ENCODE measurements at places on chromosomes 6 and 20.

DNA sequence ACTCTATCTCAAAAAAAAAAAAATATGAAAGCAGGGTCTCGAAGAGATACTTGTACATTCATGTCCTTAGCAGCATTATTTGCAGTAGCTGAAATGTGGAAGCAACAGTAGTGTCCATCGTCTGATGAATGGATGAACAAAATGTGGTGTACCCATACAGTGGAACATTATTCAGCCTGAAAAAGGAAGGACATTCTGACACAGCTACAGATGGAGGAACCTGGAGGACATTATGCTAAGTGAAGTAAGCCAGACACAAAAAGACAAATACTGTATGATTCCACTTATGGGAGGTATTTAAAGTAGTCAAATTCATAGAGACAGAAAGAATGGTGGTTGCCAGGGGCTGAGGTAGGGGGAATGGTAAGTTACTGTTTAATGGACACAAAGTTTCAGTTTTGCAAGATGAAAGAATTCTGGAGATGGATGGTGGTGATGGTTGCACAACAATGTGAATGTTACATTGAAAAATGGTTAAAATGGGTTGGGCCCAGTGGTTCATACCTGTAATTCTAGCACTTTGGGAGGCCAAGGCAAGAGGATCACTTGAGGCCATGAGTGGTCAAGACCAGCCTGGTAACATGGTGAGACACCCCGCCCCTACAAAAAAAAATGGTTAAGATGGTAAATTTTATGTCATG, 11.8 kb upstream of the TULP1 start:
- no peak for DNase-seq

DNA sequence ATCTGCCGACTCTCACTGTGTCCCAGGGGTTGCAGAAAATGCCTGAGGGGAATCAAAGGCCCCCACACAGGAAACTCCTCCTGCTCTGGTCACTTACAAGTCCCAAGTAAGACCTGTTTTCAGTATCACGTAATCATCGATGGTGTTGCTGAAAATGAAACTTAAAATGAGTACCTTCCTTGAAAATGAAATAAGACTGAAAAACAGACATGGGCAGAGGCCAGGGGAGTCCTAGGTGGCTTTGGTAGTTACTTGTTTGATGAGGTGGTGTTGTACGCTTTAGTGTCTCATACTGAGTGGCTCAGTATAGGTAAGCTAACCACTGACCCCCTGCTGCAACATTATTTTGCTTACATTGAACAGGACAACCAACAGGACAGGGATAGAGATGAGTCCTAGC, 43.0 kb upstream of the SYNCRIP start:
- no peak for DNase-seq

GRCh38 chr6:41367700-41368099, 32.3 kb downstream of the NCR2 start:
- peak; percentile 36 for DNase-seq

GRCh38 chr6:12801141-12801540, 84.6 kb downstream of the PHACTR1 start:
- DNase-seq = no peak

GRCh38 chr6:135181333-135182070, 394 bp downstream of the MYB start:
- no peak for DNase-seq

GRCh38 chr20:8342391-8342790, 210.3 kb downstream of the PLCB1 start:
- no peak for DNase-seq

GRCh38 chr20:47559141-47559540, 57.5 kb downstream of the NCOA3 start:
- no peak for DNase-seq

DNA sequence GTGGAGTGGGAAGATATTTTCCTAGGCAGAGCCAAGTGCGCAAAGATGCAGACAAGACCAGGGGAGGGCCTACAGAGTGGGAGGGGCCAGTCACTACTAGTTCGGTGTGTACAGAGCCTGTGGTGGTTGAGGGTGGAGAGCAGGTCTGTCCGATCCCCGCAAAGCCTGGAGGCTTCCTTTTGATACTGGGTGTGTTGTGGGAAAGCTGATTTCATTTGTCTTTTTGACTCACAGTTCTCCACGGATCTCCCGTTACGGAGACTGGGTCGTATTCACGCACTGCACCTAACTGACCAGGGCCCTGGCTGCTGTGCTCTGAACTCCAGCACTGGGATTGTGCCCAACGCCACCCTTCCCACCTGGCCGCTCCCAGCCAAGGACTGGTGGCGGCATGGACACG, 1.4 kb upstream of the TIAM2 start:
- no peak for DNase-seq

GRCh38 chr20:24578567-24579415, 109.4 kb downstream of the SYNDIG1 start:
- DNase-seq = no peak

- DNase-seq = no peak
Observed at GRCh38 chr6:6722195-6722594, 133.7 kb downstream of the LY86 start.

DNA sequence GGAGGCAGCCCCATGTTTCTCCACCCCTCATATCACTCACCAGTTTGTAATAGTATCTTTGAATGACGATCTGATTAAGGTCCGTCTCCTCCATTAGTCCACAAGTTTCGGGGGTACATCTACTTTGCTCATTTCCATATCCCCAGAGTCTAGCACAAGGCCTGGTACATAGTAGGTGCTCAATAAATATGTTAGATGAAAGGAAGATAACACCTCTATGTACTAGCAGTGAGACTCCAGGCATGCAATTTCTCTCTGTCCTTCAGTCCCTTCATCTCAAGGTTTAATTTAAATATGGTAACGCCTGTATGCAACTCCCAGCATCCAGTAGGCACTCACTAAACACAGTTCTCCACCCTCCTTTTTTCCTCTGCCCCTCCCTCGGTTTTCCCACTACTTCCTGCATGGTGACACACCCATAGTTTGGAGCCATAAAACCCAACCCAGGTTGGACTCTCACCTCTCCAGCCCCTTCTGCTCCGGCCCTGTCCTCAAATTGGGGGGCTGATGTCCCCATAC, 461 bp upstream of the HNF4A start:
- DNase-seq = no peak

- peak; percentile 9 for DNase-seq
Observed at GRCh38 chr20:35145141-35145564, 2.0 kb downstream of the EDEM2 start.

DNA sequence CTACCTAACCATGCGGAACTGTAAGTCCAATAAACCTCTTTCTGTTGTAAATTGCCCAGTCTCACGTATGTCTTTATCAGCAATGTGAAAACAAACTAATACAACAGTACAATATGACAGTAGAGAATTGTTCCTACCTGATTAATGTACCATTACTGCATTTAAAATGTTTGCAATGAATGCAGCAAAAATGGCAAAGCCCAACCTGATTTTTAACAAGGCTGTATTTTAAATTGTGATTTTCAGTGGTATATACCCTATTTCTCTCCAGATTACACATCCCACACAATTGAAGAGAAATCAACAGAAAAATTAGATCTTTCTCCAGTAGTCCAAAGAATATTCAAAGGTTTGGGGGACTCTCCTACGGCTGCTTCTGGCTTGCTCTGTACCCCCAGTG, 3.3 kb upstream of the PCSK2 start:
- DNase-seq = no peak

DNA sequence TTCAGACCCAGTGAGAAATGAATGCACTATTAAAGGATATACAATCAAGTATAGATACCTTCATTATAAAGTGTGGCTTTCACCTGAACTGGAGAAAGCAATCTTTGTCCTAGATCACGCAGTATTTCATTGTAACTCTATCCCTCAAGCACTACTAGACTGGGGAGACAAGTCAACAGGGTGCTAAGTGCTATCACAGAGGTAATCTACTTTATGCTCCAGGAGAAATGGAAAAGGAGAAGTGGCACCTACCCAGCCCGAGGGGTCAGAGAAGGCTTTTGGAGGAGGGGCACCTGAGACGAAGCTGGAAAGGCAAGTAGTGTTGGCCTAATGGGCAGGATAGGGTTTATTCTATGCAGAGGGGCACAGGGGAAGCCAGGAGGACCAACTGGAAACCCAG, 17.1 kb downstream of the ZHX3 start:
- DNase-seq = peak; percentile 44

DNA sequence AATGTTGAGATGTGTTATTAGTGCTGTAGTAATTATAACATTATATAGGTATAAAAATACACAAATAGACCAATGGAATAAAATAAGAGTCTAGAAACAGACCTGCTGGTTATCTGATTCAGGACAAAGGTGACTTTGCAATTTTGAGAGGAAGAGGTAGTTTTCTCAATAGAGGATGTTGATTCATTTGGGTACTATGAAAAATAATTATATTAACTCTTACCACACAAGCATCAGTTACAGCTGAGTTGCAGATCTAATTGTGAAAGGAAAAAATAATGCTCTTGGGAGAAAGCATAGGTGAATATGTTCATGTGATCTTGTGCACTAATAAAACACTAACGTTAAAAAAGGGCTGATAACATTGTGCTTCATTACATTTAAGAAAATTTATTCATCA, 103.0 kb downstream of the BCKDHB start:
- DNase-seq = no peak

- no peak for DNase-seq
Observed at GRCh38 chr20:48687117-48687800, 140.5 kb downstream of the PREX1 start.

- DNase-seq = no peak
Observed at GRCh38 chr6:34070315-34071135, 75.4 kb downstream of the GRM4 start.

DNA sequence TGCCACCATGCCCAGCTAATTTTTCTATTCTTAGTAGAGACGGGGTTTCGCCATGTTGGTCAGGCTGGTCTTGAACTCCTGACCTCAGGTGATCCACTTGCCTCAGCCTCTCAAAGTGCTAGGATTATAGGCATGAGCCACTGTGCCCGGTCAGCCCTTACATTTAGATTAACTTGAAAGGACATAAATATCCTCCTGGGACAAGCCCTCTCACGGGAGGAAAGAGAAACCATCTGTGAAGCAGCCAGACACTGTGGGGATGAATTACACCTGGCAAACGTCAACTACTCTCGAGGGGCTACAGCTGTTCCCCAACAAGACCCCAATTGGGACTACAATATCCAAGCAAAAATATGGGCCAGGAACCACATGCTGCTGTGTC, 32.7 kb upstream of the SAMHD1 start:
- no peak for DNase-seq

DNA sequence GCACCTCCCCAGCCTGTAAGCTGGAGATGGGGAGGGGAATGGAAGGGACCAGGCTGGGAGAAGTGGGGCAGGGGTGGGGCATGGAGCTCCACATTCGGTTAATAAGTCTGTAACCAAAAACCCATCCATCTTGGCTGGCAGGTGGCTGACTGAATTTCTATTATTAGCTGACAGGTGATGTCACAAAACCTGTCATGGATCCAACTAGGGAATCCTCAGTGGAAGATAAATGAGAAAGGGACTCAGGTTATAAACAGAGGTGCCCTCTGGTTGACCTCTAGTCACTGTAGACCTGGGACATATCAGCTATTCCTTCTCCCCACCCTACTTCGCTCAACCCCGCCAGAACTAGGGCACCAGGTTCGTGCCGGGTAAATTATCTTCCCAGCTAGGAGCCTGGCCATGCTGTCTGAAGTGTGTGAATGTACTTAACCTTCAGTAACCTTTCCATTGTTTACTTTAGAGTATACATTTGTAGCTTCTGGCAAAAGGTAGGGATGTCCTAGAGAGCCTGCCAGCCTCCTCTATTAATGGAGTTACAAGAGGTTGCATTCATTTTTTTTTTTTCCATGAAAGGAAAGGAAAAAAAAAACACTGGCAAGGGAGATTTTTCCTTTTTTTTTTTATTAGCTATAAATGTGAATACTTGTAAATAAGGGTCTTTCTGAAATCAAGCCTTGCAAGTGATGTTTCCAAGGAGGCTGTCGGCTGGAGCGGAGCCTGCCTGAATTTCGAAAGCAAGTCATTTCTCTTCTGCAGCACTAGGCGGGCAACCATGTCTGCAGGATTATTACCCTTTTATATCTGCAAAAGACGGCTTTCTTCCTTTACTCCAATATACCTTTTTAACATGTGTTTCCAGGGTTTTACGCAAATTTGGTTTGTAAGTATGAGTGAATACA, 135.9 kb downstream of the TMEM242 start:
- peak; percentile 81 for DNase-seq

GRCh38 chr6:63904650-63905248, 269.1 kb downstream of the PHF3 start:
- no peak for DNase-seq

DNA sequence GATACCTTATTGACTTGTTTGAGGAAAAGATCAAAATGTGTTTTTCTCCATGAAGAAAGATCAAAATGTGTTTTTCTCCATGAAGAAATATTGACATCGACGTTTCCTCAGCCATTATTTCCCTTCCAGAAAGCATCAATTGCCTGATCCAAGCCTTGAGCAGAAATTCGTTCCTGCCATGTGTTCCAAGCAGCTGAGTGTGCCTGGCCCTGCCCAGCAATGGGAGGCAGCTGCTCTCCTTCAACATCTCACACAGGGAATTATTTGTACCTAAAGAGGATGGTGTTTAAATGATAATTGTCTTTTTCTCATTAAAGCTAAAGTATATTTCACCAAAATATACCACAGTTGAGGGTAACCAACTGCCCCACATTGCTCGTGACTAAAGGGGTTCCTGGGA, 7.8 kb upstream of the DUSP22 start:
- no peak for DNase-seq

DNA sequence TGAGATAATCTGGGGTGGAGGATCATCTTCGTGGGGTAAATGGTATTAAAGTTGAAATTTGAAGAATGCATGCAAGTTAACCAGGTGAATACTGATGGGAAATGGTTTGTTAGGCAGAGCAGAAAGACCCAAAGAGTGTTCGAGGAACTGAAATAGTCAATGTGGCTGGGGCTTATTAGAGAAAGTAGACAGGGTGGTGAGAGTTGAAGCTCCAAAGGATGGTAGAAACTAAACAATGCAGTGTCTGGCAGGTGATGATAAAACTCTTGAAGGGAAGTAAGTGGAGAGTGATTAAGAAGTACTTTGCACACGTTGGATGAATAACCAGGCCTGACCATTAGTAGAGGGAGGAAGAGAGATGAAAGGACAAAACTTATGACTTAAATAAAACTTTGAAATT, 39.8 kb upstream of the CENPW start:
- DNase-seq = no peak

DNA sequence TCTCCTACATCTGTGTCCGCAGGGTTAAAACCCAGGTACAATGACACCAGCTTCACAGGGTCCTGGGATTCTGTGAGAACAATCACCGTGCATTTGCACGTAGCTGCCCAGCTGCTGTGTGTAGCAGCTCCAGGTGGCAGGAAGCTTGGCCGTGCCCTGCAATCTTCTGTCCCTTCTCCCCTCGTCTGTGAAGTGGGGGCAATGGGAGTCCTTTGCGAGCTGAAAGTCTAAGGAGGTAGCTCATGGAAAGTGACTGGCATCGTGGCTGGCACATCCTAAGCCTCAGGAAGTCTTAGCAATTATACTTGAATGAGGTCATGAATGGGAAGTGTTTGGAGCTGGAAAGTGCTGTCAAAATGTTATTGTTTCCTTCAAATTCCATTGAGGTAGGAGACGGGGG, 137.1 kb downstream of the SMOC2 start:
- DNase-seq = no peak

- no peak for DNase-seq
Observed at GRCh38 chr6:124795643-124796463, 166.4 kb upstream of the RNF217 start.

GRCh38 chr6:113350461-113350860, 506.7 kb upstream of the MARCKS start:
- no peak for DNase-seq
